Cerebellar nuclear complex (tissue), 1 donor: ENCODE measurements at places on chromosomes 11 and 22.

- DNase-seq, result no peak
Observed at GRCh38 chr11:120386318-120386717, 50.1 kb downstream of the ARHGEF12 start.

DNA sequence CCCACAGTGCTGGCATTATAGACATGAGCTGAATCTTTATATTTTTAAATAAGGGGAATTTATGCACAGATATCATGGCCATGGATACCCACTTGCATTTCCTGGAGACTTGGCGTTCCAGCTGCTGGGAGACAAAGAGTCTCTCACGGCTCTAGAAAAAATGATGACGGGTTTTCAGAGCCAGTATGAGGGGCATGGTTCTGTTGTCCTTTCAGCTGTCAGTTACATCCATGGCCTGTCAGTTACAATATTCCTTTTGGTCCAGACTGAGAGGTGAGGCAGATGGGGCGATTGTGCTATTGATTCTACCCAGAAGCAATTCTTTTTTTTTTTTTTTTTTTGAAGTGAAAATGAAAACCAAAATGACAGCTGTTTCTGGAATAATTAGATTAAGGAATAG lies 29.7 kb downstream of the USH1C start:
- DNase-seq, result no peak

GRCh38 chr11:133747409-133747808 lies 97.9 kb downstream of the SPATA19 start:
- no peak for DNase-seq

- DNase-seq, result no peak
Observed at GRCh38 chr22:31241200-31241599, 29.1 kb downstream of the LIMK2 start.

DNA sequence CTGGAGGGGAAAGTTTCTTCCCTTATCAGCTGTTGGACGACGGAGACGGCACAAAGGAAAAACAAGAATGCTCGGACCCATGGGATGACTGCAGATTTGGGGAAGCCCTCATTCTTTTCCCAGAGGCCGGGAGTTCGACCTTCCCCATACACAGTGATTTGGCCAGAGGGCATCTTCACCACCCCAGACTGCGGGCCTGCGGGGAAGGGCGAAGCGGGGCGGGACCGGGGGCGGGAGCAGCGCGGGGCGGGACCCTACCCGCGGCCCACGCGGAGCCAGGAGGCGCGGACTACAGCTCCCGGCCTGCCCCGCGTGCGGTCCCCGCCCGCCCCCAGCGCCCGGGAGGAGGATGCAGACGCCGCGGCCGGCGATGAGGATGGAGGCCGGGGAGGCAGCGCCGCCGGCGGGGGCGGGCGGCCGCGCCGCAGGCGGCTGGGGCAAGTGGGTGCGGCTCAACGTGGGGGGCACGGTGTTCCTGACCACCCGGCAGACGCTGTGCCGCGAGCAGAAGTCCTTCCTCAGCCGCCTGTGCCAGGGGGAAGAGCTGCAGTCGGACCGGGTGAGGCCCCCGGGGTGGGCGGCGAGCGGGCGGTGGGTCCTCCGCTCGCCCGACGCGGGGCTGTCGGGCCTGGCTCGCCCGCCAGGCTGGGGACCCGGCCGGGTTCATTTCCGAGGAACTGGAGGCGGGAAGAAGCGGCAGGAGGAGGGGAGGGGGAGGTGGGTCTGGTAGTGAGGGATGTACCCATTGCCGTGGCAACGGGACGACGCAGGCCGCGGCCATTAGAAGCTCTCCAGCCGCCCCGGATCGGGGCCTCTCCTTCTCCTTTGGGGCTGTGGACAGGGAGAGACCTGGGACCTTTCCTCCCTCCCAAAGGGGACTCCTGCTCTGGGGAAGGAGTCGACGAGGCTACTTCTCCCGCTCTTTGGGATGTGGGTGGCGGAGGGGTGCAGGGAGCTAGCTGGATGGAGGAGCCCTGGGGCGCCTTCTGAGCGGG lies at the start of gene KCTD17:
Gene KCTD17, plus strand, starts transcription at position 352 of the 995 bp plus-strand sequence. Its CDS starts 19 bp downstream, at position 371.
- DNase-seq, result no peak

DNA sequence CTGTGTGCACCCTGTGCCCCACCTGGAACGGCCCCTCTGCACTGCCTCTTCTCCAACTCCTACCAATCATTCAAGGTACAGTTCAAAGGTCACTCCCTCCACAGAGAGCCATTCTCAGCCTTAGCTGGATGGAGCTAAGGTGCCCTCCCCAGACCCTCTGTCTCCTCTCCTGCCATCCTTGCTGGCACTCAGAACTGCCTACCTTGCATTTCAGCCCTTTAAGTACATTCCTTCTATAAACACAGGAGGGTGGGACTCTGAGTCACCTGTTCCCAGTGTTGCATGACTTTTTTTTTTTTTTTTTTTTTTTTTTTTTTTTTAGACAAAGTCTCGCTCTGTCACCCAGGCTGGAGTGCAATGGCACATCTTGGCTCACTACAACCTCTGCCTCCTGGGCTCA lies 8.6 kb downstream of the TTLL1 start:
- no peak for DNase-seq

DNA sequence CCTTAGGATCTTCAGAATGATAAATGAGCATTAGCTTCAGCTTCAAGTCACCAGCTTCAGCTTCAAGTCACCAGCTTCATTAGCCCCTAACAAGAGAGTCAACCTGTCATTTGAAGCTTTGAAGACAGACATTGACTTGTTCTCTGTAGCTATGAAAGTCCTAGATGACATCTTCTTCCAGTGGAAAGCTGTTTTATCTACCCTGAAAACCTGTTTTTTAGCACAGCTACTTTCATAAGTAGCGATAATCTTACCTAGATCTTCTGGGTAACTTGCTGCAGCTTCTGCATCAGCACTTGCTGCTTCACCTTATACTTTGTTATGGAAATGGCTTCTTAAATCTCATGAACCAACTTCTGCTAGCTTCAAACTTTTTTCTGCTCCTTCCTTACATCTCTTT lies 85.7 kb downstream of the PGR start:
- DNase-seq, result no peak

- no peak for DNase-seq
Observed at GRCh38 chr22:42366806-42367581, 65.2 kb downstream of the NFAM1 start.
